Vagina (tissue), 2 donors: ENCODE measurements at places on chromosomes 16 and 17.

DNA sequence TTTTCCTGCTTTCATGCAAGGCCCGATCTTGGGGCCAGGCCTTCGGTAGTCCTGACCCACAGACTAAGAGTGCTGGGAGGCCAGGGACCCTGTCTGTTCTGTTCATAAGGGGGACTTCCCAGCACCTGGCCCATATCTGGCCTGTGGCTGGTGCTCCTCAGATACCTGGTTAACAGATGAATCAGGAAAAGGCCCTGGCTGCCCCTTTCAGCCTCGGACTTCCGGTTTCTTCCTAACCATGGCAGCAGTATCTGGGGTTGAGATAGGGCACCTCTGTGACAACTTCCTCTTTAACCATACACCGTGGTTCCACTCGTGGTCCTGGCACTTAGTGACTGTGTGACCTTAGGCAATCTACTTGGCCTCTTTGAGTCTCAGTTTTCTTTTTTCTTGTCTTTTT is 18.4 kb downstream of the PLCG2 start:
- no peak for DNase-seq

GRCh38 chr17:57082441-57082840 is 2.6 kb upstream of the AKAP1 start:
- no peak for DNase-seq

DNA sequence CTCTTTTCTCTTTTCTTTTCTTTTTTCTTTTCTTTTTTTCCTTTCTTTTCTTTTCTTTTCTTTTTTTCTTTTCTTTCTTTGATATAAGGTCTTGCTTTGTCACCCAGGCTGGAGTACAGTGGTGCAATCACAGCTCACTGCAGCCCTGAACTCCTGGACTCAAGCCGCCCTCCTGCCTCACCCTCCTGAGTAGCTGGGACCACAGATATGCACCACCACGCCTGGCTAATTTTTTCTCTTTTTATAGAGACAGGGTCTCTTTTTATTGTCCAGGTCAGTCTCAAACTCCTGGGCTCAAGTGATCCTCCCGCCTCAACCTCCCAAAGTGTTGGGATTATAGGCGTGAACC is 145.8 kb downstream of the IRX3 start:
- no peak for DNase-seq

- no peak for DNase-seq
These were observed 256.4 kb upstream of the IRX3 start for GRCh38 chr16:54542805-54543505.

DNA sequence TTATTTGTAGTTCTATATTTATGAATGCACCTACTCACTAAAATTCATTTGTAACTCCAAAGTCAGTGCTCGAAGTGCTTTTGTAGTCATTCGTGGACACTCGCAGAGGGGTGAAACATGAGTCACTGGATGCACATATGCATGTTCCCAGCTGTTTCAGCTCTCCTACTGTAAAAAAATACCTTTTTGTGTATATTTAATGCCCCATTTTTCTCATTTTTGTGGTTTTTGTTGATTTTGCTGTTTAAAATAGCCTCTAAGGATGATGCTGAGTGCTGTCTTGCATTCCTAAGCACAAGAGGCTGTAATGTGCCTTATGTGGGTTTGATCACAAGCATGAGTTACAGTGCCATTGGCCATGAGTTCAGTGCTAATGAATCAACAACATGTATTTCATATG is 30.6 kb downstream of the CENPV start:
- no peak for DNase-seq

GRCh38 chr16:31260136-31260931 is 559 bp downstream of the ITGAM start:
- DNase-seq: no peak

DNA sequence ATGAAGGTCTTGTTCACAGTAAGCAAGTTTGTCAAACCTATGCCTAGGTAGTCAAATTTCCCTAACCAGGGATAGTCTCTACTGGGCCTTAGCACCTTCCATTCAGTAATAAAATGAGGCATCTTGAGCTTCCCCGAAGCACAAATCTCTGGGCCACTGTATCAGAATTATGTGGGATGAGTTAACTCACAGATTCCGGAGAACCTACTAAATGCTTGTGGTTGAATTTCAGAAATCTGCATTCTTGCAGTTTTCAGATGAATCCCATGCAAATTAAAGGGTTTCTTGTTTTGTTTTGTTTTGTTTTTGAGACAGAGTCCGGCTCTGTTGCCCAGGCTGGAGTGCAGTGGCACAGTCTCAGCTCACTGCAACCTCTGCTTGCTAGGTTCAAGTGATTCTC is 478.8 kb upstream of the HSBP1 start:
- DNase-seq: no peak

- no peak for DNase-seq
These were observed 72.1 kb downstream of the JPH3 start for GRCh38 chr16:87674419-87674818.

DNA sequence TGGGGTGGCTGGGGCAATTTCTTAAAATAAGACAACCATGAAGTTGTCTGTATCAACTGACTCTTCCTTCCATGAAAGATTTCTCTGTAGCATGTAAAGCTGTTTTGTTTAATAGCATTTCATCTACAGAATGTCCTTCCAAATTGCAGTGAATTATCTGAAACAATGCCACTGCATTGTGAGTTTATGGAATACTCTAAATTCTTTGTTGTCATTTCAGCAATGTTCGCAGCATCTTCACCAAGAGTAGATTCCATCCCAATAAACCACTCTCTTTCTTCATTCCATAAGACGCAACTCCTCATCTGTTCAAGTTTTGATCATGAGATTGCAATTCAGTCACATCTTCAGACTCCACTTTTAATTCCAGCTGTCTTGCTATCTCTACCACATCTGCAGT is 54.6 kb downstream of the CPPED1 start:
- DNase-seq: no peak

DNA sequence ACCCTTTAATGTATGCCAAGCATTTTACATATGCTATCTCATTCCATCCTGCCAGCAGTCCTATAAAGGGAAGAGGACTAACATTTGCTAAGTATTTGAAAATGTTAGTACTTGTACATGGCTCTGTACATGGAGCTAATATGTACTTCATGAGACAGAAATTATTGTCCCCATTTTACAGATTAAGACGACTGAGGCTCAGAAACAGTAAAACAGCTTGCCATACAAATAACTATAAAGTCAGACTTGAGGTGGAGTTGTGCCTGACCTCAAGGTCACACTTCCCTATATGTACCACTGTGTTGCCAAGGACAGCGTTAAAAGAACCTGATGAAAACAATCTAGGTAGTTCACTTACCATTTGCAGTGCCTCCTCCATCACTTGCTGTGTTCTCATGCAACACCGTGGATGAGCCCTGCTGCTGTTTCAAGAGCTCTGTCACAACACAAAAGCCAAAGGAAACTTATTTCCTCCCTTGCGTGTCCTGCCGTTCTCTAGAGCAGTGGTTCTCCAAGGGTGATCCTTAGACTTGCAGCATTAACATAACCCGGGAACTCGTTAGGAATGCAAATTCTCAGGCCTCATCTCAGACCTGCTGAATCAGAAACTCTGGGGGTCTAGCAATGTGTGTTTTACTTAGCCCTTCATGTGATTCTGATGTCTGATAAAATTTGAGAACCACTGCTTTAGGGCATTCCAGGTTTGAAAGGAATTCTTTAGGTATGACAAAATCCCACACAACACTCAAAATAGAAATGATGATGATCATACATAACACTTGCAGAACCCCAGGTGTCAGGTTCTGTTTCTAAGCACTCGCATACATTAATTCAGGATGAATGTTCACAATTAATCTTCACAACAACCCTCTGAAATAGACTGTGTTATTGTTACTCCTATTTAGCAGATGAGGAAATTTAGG is 51.2 kb upstream of the MTMR4 start:
- DNase-seq: no peak

DNA sequence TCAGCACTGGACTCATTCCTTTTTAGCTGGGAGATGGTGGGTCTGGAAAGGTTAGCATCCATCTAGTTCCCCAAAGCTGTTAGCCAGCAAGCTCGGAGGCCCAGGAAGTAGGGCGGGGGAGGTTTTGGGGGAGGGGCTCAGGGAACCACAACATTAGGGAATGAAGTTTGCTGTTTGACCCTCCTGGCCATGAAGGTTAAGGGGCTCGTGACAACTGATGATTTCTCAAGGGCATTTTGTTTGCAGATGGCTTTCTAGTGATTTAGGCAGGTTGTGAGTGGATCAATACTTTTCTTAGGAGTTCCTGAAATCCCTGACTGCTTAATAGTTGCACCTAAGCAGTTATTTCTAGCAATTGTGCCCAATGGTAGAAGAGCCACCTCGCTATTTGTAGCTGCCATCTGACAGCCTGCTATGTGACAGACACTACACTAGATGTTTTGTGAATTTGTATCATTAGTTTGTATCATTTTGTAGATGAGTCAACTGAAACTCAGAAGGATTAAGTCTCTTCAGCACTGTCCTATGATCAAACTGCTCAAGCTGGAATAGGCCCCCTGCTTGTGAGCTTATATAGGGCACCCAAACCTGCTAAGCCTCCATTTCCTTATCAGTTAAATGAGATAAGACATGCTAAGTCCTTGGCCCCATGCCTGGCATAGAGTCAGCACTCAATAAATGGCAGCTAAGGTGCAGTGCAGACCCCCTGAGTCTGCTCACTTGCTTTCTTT is 146.4 kb downstream of the IRX3 start:
- DNase-seq: no peak

- DNase-seq: no peak
These were observed 16.8 kb downstream of the MARCHF10 start for GRCh38 chr17:62791235-62791734.

GRCh38 chr16:47461598-47462266 is 601 bp downstream of the PHKB start:
- no peak for DNase-seq

DNA sequence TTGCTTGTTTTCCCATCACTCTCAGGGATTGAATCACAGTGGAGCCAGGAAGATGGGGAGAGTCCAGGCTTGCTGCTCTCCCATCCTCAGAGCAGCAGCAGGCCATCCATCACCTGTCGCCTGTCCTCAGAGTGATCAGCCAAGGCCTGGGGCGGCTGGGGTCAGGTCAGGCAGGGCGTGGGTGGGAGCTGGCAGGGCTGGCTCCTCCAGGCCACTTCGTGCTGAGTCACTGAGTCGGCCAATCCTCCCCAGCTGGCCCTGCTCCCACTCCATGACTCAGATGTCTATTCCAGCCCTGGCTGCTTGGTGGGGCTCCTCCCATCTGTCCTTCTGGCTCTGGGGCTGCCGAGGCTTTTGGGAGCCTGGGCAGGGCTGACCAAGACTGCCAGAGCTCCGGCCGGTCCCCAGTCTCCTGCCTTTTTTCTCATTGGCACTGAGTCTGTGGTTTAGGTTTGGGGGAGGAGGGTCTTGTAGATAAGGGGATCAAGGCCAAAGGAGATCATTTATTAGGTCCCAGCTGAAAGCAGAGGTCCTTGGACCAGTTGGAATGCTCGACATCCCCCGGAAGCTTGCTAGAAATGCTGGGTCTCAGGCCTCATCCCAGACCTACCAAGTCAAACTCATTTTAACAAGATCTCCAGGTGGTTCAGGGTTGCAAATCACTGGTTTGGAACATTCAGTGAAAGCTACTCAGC is 72.7 kb downstream of the ABCC1 start:
- no peak for DNase-seq

DNA sequence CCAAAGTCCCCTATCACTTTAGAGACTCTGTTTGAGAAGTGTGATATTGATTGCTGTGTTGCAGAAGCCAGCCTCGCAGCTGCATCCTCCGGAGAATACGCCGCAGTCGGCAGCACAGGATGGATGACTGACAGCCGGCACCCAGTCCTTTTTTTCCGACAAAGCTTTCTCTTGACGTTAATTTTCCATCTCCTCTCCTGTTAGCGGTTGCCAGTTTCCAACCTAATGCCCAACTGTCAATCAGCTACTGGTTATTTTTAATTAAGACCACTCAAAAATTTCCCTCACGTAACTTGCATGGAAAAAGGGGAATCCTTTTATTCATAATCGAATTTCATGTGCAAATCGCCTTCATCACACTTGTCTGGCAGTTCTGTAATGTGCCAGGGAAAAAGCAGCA is 953.9 kb downstream of the CDH11 start:
- no peak for DNase-seq

GRCh38 chr17:80502578-80502877 is 26.1 kb upstream of the NPTX1 start:
- no peak for DNase-seq

- no peak for DNase-seq
These were observed 438 bp downstream of the GRN start for GRCh38 chr17:44345454-44346026.

GRCh38 chr17:83067071-83067717 is 12.2 kb upstream of the METRNL start:
- DNase-seq: no peak

- no peak for DNase-seq
These were observed 18.4 kb downstream of the MAP2K3 start for GRCh38 chr17:21302711-21303425.

DNA sequence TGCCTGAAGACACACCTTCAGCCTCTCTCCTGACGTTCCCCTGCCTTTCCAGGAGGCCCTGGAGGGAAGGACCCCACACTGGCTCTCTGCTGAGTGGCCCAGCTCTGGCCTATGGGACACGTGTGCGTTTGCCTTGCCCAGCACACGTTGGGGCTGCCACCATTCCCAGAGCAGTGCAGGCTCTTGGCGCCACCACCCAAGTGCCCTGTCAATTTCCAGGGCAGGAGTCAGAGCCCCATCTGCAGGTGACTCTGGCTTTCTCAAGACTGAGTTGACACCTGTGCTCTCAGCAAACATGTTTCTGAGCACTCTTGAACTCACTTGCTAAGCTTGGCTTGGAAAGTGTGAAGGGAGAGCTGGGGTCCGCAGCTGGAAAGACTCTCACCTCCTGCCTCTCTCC is 4.7 kb upstream of the IRF8 start:
- DNase-seq: no peak

DNA sequence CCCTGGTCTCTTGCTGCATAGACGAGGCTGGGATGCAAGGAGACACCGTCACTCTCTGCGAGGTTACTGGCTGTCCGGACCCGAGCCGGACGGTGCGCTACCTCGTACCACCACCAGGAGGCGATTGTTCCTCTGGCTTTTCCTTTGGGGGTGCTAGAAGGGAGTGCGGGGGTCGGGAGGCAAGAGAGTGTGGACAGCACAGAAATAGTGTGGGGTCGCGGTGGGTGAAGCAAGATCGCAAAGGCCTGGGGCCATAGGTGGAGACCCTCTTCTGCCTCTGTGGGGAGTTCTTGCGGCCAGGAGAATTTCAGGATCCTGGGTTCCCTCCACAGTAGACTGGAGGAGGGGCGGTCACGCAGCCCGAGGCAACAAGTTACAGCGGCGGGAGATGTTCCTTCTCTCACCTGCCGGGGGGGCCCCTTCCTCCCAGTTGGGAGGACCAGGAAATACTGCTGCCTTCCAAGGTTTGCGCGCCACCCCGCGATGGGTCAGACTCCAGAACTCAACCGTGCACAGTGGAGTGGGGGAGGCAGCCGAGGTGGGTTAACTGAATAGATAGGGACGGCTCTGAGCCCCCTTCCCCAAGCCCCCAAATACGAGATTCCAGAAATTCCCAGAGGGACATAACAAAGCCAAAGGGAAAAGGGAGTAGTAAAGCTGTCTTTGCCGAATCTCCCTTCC is 6.9 kb downstream of the PHOSPHO1 start:
- no peak for DNase-seq
